Cardiac ventricle fibroblast (primary cell): ENCODE measurements at places on chromosomes 7 and 10. TPM values are rescaled to one million over a fixed set of nuclear protein-coding genes. Genes with fewer than 3 reads are reported as not detected.

PRKG1 gene
- total RNA-seq, result 11.7 and 13.7 TPM in 2 replicates

ERVW-1 gene
- not detected in 2 replicates for total RNA-seq

ERV3-1 gene
- 7.0 and 8.1 TPM in 2 replicates for total RNA-seq

ACTL6B gene
- total RNA-seq, result not detected in 2 replicates

NRCAM gene
- total RNA-seq, result 26.5 and 33.5 TPM in 2 replicates
